Effector CD8-positive, alpha-beta T cell (primary cell): ENCODE measurements at places on chromosomes 16 and 17.

GRCh38 chr17:17921192-17922069, 50.8 kb downstream of the TOM1L2 start:
- DNase-seq = no peak

DNA sequence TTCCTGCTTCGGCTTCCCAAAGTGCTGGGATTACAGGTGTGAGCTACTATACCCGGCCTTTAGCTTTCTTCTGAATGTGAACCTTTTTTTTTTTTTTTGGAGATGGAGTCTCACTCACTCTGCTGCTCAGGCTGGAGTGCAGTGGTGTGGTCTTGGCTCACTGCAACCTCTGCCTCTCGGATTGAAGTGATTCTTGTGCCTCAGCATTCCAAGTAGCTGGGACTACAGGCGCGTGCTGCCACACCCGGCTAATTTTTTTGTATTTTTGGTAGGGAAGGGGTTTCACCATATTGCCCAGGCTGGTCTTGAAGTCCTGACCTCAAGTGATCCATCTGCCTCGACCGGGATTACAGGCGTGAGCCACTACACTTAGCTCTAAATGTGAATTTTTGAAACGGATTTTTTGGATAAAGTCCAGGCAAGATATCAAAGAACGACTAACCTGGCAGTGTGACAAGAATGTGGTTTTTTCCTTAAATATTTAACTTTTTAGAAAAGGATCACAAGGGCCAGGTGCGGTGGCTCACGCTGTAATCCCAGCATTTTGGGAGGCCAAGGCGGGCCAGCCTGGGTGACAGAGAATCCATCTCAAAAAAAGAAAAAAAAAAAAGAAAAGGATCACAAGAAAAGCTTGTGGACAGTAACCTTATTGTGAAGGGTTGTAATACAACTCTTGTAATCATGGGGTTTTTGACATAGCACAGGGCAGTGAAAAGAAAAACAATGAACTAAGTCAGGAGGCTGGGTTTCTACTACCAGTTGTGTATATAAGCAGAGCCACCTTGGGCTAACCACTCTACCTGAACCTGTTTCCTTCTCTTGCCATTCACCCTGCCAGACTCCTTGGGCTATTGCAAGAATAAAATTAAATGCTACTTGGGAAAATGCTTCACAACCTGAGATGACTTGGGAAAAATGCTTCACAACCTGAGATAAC, 6.2 kb downstream of the BRCA1 start:
- no peak for DNase-seq

DNA sequence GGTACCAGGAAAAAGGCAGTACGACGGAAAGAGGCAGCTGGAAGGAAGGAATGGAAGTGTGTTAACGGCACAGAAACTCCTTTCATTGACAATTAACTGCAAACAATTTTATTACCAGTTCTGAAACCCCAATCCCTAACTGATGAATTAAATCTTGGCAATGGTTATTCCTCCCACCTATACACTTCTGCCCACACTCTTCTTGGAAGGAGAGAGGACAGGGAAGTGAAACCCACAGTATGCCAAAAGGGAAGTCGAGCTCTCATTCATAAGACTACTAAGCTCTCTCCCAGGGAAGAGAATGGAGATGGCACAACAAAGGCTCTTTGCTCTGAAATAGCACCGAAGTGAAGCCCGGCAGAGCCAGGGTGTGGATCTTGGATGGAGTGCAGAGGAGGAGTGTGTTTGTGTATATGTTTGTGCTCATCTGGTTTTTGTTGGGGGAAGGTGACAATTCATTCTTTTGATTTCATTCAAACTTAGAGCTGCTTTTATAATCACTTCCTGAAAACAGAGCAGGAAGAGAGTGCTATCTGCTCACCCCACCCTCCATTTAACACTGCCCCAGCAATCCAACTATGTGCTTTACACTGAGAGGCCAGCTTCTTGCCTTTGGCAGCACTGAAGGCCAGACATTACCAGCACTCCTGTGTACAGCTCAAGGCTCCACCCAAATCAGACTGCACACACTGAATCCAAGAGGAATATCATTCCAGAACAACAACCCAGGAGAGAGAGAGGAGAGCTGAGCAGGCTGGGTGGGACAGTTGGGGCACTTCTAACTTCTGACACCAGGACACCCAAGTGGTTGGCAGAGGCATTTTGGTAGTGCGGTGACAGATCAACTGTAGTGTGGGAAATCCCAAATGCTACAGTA, 68.7 kb downstream of the HIC1 start:
- no peak for DNase-seq

- no peak for DNase-seq
These were observed 834.2 kb upstream of the SOX9 start for GRCh38 chr17:71286625-71287024.
